Thyroid gland (tissue), 4 donors: ENCODE measurements at places on chromosomes 16 and 17. TPM values are rescaled to one million over a fixed set of nuclear protein-coding genes. Genes with fewer than 3 reads are reported as not detected.

DNA sequence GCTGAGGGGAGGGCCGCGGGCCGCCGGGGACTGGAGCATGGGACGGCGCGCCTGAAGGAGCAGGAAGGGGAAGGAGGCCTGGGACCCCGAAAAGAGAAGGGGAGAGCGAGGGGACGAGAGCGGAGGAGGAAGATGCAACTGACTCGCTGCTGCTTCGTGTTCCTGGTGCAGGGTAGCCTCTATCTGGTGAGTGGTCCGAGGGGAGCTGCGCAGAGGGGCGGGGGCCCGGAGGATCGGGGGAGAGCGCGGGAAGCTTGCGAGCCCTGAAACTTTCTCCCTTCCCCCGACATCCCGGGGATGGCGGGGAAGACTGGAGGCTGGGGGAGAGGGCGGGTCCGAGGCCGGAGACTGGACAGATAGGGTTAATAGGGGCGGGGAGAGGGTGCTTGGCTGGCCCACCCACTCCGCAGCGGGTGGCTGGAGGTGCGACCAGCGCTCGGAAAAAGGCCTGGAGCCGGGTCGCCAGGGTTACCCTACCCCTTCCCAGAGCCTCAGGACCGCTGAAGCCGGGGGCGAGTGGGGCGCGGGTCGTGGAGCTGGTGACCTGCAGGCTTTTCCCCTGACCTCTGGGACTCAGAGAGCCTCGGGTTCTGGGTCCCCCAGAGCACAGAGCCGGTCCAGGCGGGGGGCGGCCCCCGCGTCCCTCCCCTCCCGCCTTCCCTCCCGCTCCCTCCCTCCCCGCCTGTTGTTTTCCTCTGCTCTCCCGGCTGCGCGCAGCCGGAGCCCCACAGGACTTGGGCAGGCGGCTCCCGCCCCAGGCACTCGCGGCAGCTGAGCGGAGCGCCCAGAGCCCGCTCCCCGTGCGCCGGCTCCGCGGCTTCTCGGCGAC, 631 bp downstream of the NXPH3 start:
- DNase-seq: peak; percentile 36
- peaks cover 9% of the 10 kb centered on the region for H3K4me1 ChIP-seq
- no peaks in the 10 kb centered on the region for H3K27me3 ChIP-seq
- peak overlapping the region; percentile 60 for H3K27ac ChIP-seq
- no peaks in the 10 kb centered on the region for H3K36me3 ChIP-seq

DNA sequence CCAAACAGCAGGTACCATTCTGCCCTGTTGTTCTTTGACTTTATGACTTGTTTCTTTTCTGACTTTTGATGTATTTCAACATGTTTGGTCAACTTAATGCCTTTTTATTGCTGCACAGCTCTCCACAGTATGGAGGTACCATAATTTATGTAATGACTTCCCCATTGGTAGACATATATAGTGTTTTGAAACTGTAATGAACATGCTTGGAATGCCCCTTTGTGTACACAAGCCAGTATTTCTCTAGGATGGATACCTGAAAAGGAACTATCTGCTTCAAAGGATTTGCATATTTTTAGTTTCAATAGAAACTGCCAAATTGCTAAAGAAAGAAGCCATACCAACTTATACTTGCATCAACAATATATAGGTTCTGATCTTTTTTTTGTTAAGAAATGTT, 66.1 kb downstream of the NOG start:
- H3K4me3 ChIP-seq: no peak overlapping the region
- H3K27ac ChIP-seq: no peak overlapping the region
- DNase-seq: no peak
- no peaks in the 10 kb centered on the region for H3K36me3 ChIP-seq
- H3K27me3 ChIP-seq: no peaks in the 10 kb centered on the region

GRCh38 chr17:39949028-39949427, 13.8 kb upstream of the GSDMA start:
- peaks cover 4% of the 10 kb centered on the region for H3K4me1 ChIP-seq
- H3K36me3 ChIP-seq: no peaks in the 10 kb centered on the region
- no peak overlapping the region for H3K4me3 ChIP-seq
- no peak overlapping the region for H3K27ac ChIP-seq
- no peaks in the 10 kb centered on the region for H3K27me3 ChIP-seq

- peaks cover 17% of the 10 kb centered on the region for H3K36me3 ChIP-seq
- no peak overlapping the region for H3K4me3 ChIP-seq
- H3K27ac ChIP-seq: no peak overlapping the region
- H3K4me1 ChIP-seq: peaks cover 5% of the 10 kb centered on the region
- no peak for DNase-seq
These were observed 42.8 kb downstream of the PHKB start for GRCh38 chr16:47503936-47504335.

DNA sequence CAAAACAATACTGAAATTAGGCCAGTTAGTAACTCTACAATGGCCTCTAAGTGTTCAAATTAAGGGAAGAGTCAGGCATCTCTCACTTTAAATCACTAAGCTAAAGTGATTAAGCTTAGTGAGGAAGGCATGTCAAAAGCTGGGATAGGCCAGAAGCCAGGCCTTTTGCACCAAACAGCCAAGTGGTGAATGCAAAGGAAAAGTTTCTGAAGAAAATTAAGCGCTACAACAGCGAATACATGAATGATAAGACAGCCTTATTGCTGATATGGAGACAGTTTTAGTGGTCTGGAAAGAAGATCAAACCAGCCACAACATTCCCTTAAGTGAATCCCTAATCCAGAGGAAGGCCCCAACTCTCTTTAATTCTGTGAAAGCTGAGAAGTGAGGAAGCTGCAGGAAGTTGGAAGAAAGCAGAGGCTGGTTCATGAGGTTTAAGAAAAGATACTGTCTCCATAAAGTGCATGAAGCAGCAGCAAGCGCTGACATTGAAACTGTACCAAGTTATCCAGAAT, 12.1 kb downstream of the RFWD3 start:
- H3K27ac ChIP-seq: no peak overlapping the region
- no peak overlapping the region for H3K4me3 ChIP-seq
- H3K4me1 ChIP-seq: peaks cover 6% of the 10 kb centered on the region

- H3K27me3 ChIP-seq: no peaks in the 10 kb centered on the region
- H3K4me1 ChIP-seq: peaks cover 19% of the 10 kb centered on the region
- DNase-seq: peak; percentile 45
- peak overlapping the region; percentile 36 for H3K27ac ChIP-seq
- H3K4me3 ChIP-seq: no peak overlapping the region
- H3K36me3 ChIP-seq: no peaks in the 10 kb centered on the region
These were observed 25.0 kb downstream of the GABARAPL2 start for GRCh38 chr16:75590920-75591843.

DNA sequence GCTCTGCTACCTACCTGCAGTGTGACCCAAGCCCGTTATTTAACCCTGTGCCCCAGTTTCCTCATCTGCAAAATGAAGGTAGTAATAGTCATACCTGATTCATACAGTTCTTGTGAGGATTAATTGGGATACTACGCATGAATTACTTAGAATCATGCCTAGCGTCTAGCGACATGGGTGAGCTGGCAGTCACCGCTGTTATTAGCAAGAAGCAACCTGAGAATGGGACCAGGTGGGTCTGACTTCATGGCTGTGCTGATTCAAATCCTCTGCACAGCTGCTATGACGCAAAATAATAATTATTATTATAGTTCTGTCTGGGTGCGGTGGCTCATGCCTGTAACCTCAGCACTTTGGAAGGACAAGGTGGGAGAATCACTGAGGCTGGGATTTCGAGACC, 7.9 kb downstream of the SOCS1 start:
- H3K4me3 ChIP-seq: no peak overlapping the region
- DNase-seq: no peak
- no peak overlapping the region for H3K27ac ChIP-seq
- no peaks in the 10 kb centered on the region for H3K4me1 ChIP-seq

DNA sequence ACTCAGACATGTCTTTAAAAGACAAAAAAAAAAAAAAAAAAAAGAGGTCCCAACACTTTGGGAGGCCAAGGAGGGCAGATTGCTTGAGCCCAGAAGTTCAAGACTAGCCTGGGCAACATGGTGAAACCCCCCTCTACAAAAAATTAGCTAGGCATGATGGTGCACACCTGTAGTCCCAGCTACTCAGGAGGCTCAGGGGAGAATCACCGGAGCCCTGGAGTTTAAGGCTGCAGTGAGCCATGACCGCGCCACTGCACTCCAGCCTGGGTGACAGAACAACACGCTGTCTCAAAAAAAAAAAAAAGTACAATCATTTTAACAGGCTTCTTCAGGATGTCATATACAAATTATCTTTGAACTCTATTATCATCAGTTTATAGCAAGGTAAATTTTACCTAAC, 22.0 kb downstream of the C16orf87 start:
- no peak overlapping the region for H3K27ac ChIP-seq
- H3K27me3 ChIP-seq: no peaks in the 10 kb centered on the region
- no peaks in the 10 kb centered on the region for H3K4me1 ChIP-seq
- no peaks in the 10 kb centered on the region for H3K36me3 ChIP-seq

DNA sequence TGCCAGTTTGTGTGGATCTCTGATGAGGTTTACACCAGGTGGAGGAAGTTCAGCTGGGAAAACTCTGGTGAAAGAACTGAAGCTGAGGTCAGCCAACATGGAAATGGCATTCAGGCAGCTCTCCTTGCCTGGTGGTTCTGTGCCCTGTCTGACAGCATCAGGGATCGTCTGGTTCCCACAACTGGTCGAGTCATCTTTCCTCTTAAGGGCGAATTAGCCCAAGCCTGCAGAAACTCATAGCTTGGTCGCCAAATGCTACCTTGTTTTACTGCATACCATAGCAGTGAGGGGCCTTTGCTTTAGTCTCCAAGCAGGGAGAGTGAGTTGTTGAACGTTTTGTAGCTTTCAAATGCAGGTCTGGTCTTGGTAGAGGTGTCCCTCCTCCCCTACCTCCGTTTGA, 7.2 kb downstream of the PLCG2 start:
- no peaks in the 10 kb centered on the region for H3K27me3 ChIP-seq
- H3K4me3 ChIP-seq: no peak overlapping the region
- H3K27ac ChIP-seq: no peak overlapping the region

Gene CLN3
- 80.9 TPM for total RNA-seq
